ENCODE measurements at places on chromosomes 4 and X.

DNA sequence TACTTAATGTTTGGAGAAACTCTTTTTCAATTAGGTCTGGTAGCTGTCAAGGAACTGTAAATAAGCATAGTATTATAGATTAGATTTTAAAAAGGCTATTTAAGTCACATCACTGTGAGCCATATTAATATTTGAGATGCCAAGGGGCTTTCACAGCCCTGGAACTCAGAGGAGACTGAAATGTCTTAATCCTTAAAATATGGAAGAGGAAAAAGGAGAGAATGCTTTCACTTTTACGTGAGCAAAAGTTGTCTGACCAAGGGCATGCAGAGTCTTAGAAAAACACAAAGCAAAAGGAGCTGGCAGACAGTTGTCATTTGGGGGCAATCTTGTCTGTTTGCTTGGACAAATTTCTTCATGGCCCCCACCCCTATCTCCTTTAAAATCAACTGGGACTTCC is 253.2 kb upstream of the IGFBP7 start:
- no peak for DNase-seq

GRCh38 chr4:111781611-111782010 is 363.6 kb upstream of the FAM241A start:
- DNase-seq, result no peak

DNA sequence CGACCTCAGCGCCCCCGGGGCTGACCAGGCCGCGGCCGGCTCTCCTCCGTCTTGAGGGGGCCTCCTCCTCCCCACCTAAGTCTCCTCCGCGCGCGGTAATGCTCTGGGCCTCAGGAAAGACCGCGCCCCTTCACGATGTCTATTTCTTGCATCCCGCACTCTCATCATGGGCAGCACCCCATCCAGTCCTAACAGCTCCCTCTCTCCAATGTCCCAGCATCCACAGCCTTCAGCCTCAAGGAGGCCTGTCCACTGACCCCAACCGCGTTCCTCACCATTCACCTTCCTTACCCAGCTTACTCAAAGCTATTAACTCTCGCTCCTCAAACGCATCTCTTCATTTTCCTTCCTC is 77.5 kb downstream of the MAGED4 start:
- DNase-seq, result no peak

DNA sequence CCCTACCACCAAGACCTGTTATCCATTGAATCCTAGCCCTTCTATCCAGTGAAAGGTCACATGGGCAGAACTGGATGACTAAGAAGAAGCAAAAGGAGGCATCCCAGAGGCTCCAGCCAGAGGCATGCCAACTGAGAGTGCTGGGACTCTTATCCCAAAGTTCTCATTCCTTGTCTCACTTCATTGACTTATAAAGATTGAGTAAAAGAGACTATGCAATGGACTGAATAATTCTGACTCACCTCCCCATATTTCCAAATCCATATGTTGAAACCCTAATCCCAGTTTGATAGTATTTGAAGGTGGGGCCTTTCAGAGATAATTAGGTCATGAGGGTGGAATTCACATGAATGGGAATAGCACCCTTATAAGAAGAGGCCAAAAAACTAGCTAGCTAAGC is 131.4 kb downstream of the COL25A1 start:
- no peak for DNase-seq

GRCh38 chrX:132623300-132623699 is 134.5 kb upstream of the MBNL3 start:
- DNase-seq, result no peak

- DNase-seq, result no peak
Measured at GRCh38 chrX:144946666-144947065, 300.6 kb upstream of the SPANXN1 start.

DNA sequence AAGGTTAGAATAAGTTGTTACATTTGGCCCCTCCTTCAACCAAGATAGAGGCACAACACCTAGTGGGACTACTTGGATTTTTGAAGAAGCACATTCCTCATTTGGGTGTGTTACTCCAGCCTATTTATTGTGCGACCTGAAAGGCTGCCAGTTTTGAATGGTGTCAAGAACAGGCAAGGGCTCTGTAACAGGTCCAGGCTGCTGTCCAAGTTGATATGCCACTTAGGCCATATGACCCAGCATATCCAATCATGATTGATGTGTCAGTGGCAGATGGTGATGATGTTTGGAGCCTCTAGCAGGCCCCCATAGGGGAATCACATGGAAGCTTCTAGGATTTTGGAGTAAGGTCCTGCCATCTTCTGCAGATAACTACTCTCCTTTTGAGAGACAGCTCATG is 35.5 kb upstream of the UGT2B4 start:
- DNase-seq, result no peak

DNA sequence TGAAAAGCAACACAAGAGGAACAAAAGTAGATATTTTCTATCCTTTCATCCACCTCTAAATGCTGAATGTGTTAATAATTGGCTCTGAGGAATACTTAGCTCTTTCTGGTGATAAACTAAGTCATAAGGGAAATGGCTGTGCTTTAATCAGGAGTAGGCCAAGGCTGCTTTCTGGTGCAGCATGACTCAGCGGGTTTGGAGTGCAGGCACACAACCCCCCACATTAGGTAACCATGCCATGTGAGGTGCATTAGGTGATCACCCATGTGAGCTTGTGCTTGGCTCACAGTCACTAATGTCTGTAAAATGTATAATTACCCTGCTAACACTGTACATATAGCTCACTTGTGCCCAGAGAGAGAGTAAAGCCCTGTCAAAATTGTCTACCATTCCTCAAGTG is 57.2 kb downstream of the USP38 start:
- DNase-seq, result no peak

DNA sequence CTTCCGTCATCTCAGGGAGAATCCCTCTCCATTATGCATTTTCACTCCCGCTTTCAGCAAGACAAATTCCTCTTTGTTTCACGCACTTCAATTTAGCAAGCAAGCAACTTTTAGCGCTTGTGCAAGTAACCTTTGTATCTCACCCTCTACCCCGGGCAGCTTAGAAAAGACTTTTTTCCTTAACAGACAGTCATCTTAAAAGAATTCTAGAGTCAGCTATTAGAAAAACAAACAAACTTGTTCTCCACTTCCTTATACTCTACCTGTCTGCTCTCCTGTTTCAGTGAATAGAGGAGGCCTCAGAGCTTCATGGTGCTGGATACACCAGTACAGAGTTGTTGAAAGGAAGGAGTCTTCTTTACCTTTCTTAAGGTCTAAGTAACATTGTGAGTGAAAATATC is 12.1 kb downstream of the TIGD2 start:
- DNase-seq, result no peak

GRCh38 chr4:32624943-32625603 is 1904.9 kb downstream of the PCDH7 start:
- DNase-seq, result no peak

DNA sequence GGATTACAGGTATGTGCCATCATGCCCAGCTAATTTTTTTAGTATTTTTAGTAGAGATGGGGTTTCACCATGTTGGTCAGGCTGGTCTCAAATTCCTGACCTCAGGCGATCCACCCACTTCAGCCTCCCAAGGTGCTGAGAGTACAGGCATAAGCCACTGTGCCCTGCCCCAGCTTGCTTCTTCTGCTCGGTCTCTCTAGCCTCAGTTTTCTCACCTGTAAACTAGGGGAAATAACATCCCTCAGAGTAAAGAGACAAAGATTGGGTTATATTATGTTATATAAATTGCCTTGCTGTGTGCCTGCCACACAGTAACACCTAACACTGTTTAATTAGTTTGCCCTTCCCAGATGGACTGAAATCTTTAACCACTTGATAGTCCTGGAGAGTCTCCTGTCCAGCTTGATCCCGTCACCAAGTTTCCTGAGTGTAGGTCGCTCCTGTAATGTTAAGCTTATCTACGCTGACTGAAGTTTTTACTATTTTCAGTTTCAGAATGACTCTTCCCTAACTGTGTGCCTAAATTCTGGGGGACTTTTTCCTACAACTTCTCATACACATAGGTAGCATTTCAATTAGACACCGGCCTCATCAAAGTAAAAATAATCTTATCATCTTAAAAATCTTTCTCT is 412.7 kb upstream of the TENM3 start:
- DNase-seq, result no peak

- no peak for DNase-seq
Measured at GRCh38 chr4:74132944-74133343, 25.0 kb upstream of the MTHFD2L start.

- no peak for DNase-seq
Measured at GRCh38 chr4:14361084-14361483, 641.2 kb upstream of the CPEB2 start.

DNA sequence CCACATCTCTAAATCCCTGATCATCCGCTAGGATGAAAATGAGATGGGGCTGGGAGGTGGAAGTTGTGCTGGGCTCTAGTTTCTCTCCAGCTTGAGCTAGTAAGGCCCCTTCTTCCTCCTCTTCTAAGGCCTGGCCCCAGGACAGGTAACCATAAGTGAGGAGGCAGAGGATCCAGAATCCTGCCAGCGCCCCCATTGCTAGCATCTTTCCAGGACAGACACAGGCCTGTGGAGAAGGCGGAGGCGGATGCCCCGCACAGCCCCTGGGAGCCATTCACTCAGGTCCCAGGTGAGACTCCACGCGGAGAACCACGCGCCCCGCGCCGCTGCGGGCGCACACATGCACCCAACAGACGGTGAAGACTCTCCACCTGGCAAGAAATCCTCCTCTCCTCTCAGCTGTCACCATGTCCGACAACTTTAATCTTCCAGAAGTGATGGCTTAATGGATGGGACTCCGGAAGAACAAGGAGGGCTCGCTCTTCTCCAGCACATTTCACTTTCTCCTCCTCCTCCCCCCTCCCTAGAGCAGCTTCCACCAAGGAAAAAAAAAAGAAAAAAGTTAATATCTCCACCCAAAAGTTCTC is 793 bp downstream of the ARSJ start:
- no peak for DNase-seq

- no peak for DNase-seq
Measured at GRCh38 chr4:2049381-2049780, 9.7 kb upstream of the NAT8L start.

DNA sequence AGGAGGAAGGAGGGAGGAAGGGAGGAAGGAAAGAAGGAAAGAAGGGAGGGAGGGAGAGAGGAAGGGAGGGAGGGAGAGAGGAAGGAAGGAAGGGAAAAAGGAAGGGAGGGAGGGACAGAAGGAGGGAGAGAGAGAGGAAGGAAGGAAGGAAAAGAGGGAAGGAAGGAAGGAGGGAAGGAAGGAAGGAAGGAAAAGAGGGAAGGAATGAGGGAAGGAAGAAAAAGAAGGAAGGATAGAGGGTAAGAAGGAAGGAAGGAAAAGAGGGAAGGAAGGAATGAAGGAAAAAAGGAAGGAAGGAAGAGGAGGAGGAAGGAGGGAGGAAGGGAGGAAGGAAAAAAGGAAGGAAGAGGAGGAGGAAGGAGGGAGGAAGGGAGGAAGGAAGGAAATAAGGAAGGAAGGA is 796.8 kb downstream of the ARAP2 start:
- DNase-seq, result no peak

DNA sequence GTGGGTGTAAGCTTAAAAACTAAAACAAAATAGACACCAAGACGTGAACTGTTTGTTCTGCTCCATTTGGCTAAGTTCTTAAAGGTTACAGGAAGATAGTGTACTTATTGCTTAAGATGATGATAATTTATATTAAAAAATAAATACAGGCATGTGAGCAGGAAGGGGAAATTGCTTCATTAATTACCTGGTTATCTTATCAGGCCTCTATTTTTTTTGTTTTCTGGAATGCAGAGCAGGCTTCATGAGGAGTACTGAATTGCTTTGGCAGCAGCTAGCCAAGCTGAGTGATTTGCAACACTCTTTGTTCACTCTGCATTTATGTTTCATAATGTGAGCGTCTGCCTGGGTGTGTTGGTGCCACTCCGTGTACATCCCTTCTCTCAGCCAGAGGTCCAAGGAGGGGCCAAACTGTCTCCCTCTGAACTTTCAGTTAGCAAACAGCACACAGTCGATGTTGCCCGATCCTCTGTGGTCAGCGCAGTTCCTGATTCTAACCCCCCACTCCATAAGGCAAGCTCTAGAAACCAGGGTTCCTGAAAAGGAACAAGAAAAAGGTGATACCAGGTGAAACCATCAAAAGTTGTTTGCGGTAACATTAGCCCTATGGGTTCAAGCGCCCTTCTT is 348.2 kb downstream of the SPRY1 start:
- no peak for DNase-seq

DNA sequence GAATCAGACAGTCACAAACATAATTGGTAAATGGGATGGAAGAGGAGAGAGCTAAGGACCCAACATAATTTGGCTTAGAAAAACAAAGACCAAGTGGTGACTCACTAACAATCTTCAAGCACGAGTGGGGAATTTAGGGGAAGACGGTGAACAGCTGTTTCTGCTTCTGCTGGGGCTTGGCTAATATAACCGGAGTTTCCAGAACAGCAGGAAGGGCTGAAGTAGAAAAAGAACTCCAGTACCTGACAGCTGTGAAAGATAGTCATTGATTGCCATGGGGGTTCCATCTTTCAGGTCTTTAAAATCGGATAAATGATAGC is 290.9 kb upstream of the LDB2 start:
- no peak for DNase-seq

DNA sequence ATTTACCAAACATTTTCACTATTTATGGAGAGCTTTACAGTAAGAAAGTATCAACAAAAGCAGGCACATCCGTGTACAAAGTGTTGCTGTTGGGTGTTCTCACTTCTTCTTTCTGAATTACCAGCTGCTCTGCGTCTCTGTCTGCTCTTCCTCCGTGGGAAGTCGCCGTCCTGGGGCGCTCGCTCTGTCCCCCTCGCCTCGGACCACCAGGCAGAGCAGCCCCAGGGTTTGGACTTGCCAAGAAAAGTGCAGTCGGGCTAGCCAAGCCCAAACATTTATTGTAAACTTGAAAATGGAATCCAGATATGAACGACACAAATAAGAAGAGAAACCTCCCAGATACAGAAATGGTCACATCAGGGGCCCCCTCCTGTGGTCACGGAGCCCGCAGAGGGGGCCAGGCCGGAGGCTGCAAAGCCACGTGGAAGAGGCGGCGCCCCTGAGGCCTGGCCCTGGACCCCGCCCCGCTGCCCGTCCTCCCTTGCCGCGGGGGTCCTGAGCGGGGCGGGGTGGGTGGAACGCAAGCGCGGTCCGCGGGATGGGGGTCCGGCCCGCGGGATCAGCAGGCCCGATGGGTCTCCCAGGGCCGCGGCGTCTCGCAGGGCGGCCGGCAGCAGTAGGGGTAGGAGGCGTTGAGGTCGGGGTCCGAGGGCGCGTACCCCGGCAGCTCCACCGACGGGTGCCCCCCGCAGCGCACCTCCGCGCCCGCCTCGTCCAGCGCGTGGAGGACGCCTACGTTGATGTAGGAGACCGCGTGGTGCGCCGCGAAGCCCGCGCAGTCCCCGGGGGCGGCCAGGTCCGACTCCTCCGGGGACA is 1.5 kb downstream of the TMEM271 start:
- no peak for DNase-seq

DNA sequence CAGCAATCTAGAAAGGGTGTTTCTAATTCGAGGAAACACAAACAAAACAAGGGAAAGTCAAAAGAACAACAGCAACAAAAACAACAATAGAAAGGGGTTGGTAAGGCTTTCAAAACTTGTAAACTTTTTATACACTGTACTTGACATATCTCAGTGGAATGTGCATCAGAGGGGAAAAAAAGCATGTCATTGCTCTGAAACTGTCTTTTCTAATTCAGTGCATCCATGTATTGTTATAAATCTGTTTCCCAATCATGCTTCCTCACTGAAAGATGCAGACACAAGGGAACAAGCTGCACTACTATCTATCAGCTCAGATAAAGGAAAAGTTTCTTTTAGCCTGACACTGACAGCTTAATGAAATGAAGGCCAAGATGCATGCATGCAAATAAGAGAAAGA is 44.2 kb upstream of the PCDH18 start:
- DNase-seq, result no peak
